ENCODE measurements at places on chromosomes 7 and 10.

DNA sequence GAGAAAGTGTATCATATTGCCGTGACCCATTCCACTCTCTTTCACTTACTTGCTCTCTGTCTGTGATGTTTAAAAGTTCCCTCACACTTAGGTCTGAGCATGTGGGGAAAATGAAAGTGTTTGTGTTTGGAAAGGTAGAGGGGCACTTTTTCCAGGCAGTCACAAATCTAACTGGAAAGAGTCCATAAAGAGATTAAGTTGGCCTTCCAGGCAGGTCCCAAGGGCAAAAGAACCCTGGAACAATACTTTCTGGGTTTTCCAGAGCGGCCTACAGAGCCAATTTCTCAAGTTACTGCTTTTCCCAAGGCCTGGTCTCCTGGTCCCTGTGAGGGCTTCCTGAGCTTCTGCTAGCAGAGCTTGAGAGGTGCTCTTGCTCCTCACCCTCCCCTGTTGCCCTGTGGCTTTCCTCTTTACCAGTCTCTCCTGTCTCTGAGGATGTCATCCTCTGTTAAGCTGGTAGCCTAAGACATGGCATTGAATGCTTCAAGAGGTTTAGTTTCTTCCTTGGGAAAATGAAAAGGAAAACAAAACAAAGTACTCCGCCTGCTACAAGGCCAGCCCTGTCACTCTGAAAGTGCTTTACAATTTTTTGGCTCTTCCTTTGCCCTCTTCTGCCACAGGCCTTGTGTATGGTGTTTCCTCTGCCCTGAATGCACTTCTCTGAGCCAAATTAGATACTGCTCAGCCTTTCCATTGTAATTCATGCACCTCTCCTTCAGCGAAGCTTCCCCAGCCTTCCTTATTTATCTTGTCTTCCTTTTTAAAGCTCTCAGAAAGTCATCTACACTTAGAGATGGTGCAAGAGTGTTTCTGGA, 20.1 kb downstream of the TES start:
- DNase-seq: no peak

- no peak for DNase-seq
Measured at GRCh38 chr7:123096434-123096833, 100.9 kb upstream of the TAS2R16 start.

DNA sequence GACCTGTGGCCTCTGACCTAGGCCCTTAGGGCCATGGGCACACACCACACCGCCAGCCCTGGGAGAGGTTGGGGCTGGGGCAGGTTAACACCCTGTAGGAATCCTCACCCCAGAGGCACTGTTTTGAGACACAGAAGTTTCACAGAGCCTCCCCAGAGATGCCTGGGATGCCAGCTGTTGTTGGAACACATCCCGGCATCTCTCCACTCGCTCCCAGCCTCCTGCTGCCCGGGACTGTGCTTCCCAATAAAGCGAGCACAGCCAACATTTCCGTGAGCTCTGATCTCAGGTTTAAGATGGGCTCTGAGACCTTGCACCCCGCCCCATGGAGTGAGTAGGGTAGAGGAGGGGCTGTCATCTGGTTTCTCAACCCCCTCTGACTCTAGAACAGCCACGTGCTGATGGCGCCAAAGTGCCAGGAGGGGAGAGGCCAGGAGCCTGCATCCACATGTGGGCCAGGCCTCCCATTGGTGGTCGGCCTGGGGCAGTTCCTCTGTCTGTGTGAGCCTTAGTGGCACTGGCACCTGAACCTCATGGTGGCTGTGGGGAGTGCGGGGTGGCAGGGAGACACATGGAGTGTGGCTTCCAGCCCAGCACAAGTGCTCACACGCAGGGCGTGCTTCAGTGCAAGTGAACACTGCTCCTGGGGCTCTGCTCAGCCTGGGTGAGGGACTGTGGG, 54.7 kb downstream of the RASGEF1A start:
- no peak for DNase-seq

DNA sequence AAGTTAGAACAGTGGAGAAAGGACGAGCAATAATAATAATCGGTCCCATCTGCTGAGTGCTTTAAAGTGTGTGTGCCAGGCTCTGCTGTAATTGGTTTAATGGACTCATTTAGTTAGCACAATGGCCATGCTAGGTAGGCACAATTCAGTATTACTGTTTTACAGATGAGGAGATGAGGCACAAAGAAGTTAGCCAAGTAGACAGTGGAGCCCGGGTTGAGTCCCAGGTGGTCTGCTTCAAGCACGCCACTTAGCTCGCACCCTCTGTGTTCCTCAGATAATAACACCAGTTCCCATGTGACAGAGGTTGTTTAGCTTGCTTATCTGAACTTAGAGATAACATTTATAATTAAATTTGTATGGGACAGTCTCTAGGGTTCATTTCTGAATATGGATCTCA, 101.6 kb upstream of the GJD4 start:
- DNase-seq: no peak

GRCh38 chr7:129781928-129782817, 170.6 kb downstream of the UBE2H start:
- peak; percentile 27 for DNase-seq

DNA sequence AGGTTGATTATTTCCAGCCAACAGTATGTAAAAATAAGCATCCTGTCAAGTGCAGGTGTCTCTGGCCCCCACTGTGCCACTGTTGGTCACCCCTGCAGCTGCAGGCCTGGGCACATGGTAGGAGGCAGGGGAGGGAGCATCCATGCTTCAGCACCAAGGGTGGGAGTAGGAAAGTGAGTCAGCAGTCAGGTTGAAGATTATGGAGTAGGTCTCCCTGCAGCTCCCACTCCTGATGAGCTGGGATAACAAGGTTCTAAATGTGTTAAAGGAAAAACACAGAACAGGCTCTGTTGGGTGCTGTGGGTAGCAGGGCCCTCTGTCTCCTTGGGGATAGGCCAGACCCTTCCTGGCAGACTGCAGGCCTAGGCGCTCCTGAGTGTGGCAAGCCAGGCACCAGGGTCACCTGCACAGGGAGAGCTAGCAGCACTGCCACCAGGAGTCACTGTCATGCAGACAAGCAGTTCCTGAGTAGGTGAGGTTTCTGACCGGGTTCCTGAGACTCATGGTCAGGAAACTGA, 59.3 kb downstream of the NUDCD3 start:
- no peak for DNase-seq

DNA sequence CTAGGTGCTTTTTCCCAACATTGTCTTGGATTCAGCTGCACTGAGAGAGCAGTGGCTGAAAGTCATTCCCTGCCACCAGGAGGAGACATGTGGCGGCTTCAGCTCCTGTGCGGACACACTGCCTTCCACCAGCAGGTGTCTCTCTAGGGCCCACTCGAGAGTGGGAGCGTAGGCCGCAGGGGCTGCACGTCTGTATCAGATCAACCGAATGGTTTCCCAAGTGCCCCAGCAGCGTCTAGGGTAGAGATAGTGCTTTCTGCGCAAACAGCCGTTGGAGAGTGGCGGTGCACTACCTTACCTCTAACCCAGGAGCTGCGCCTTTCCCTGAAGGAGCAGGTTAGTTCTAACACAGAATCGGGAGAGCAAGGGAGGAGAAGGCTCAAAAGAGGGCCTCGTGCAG, 31.7 kb downstream of the PAPOLB start:
- peak; percentile 64 for DNase-seq

DNA sequence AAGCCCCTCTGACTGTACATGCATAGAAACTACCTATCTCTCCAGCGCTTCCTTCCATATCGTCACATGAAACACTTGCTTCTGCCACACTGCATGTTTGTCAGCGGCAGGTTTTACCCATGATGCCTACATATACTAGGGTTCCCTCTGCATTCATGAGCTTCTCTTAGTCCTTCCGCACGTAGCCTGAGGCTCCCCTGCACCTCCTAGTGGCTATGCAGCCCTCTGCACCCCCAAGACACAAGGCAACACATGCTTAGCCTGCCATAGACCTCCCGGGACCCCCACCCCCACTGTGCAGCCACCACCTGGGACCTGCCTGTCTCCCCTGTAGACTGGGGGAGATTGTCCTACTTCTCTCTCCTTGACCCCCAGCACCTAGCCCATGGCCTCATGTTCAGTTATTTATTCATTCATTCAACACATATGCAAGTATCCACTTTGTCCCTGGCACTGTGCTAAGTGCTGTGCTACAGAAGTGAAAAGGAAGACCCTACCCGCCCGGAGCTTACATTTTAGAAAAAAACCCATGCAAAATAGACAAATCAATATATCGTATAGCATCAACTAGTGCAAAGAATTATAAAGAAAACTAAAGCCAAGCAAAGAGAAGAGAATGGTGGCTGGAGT, 23.5 kb downstream of the TMEM273 start:
- DNase-seq: peak; percentile 54

DNA sequence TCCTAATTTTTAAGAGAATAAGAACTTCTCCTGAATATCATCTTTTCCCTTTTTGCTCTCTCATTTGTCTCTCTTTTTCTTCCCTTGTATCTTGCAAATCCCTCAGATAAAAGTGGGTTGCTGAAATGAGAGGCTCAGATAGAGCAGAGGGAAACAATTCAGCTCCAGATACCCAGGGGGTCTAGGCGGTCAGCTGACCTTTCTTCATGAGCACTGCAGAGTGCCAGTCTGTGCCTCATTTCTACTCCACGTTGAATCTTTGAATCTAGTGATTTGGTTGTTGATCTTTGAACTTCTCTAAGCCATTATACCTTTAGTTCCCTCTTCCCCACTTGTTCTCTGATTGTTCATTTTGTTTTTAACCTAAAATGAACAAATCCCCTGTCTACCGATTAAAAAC, 572.6 kb downstream of the PTPRN2 start:
- DNase-seq: no peak

DNA sequence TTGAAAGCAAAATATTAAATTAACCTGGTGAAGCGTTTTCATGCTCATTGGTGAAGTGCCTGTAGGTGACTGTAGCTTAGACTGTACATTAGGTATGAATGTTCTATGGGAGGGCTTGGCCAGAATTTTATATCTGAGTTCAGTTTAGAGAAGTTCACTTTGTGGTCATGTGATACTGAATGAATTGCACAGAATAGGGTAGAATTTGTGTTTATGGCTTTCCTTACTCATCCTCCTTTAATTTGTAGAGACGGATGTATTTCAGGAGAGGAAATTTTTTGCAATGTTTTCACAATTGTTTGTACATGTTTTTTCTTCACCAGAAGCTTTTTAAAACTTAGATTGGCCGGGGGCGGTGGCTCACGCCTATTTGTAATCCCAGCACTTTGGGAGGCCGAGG, 32.3 kb downstream of the REEP3 start:
- DNase-seq: no peak

DNA sequence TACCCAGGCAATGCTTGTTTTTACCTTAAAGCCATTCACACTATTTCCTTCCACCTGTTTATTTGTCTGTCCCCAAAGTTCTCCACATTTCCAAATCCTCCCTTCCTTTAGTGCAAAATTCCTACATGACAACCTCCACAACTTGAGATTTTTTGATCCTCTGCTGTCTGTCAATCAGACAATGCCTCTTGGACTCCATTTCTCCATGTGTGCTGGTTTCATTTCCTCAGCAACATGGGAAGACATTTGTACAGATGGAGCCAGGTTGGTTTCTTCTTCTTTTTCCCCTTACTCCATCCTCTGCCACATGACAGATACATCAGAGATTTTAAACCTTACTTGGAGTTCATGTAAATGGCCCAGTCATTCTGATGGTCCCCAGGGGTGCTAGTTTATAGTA, 19.1 kb upstream of the GIMAP2 start:
- DNase-seq: no peak

DNA sequence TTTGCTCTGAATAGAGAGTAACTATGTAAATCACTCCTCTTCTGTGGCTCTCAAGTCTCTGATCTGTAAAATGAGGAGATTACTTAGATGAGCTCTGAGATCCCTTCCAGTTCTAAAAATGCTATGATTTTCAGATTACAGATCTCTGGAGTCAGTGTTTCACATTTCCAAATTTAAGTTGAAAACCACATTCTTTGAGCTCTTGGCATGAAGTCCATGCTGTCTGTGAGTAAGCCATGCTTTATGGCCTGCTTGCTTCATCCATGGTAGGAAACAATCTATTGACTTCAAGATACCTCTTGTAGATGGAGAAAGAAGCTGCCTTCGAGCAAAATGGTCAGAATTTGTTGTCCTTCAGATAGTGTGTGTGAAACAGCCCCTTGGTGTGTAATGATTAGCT, 64.9 kb downstream of the CELF2 start:
- no peak for DNase-seq

GRCh38 chr10:91975438-91975837, 51.9 kb downstream of the BTAF1 start:
- no peak for DNase-seq

DNA sequence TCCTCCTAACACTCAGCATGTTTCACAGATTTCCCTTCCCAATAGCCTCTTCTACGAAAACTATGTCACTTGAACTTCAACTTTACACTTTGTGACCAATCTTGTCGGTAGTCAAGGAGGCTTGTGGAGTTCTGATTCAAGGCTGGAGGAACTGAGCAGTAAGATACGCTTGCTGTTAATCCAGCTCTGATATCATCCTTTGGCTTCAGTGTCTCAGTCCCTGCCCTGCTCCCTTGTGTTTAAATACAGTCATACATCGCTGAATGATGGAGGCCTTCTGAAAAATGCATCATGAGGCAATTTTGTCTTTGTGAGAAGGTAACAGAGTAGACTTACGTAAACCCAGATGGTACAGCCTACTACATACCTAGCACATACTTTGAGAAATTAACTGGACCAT, 173.6 kb downstream of the RNF133 start:
- DNase-seq: no peak

GRCh38 chr10:17233286-17233991, 5.4 kb downstream of the VIM start:
- DNase-seq: no peak

DNA sequence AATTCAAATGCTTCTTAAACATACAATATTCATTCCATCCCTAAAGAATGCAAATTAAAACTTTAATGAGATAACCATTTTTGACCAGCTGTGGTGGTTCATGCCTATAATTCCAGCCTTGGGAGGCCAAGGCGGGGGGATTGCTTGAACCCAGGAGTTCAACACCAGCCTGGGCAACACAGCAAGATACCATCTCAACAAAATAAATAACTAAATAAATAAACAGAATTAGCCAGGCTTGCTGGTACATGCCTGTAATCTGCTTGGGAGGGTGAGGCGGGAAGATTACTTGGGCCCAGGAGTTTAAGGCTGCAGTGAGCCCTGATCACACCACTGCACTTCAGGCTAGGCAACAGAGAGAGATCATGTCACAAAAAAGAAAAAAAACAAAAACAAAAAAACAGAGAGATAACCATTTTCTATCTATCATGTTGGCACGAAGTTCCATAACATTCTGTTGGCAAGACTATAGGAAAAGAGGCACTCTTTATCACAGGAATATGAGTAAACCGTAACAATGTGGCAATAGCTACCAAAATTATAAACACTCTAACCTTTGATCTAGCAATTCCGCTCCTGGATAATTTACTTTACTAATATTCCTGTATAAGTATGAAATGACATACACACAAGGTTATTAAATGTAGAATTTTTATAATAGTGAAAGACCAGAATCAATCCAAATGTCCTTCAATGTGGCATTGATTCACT, 52.2 kb downstream of the ATAD1 start:
- no peak for DNase-seq

- no peak for DNase-seq
Measured at GRCh38 chr7:120714945-120715344, 143.0 kb downstream of the TSPAN12 start.

DNA sequence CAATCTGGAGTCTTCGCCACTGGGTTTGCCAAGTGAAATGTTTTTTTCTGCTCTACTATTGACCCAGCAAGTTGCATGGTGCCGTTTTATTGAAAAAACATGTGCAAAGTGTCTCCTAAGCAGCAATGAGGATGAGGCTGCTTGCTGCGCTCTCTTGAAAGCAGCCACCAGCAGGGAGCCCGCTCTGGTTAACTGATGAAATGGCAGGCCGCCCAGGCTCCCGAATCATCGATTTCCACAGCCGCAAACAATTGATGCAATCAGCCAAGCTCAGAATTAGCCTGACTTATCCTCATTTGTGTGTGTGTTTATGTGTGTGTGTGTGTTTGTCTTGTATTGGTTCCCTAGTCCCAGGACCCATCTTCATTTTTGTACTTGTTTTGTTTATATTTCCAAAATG, 22.2 kb upstream of the LYZL1 start:
- DNase-seq: no peak
